HS-5 (cell line): ENCODE measurements at places on chromosomes 12 and 14.

- no peak for DNase-seq
Measured at GRCh38 chr12:81206429-81206828, 128.6 kb downstream of the ACSS3 start.

- no peak for DNase-seq
Measured at GRCh38 chr12:11693601-11694000, 44.1 kb downstream of the ETV6 start.

- no peak for DNase-seq
Measured at GRCh38 chr14:71155743-71156142, 248.5 kb downstream of the PCNX1 start.

- DNase-seq, result no peak
Measured at GRCh38 chr14:56501909-56502530, 77.6 kb upstream of the TMEM260 start.

DNA sequence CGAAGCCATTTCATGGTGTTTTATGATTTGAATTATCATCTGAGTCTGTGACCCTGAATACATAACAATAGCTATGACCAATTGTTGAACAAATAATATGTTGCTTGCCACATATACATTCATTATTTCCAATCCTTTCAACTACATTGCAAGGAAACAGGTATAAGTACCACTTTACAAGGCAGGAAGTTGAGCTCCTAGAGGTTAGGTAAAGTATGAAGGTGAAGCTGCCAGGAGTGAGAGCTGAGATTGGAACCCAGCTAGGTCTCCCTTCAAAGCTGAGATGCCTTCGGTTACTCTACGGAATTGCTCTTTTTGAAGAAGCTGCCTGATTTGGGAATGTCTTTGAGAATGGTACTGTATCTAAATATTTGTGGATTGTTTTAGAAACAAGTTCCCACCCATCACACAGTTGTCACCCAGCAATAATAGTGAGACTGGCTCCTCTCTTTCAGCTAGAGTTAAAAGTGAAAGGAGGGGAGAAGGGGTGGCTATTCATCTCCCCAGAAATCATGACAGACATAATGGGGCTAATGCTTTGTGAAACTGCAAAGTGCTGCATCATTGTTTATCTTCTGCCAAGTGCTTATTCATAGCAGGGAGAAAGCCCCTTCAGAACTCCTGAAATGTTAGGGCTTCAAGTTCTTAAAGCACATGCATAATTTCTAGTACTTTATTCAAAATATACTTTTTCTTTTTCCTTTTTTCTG, 75.9 kb upstream of the AMIGO2 start:
- no peak for DNase-seq

DNA sequence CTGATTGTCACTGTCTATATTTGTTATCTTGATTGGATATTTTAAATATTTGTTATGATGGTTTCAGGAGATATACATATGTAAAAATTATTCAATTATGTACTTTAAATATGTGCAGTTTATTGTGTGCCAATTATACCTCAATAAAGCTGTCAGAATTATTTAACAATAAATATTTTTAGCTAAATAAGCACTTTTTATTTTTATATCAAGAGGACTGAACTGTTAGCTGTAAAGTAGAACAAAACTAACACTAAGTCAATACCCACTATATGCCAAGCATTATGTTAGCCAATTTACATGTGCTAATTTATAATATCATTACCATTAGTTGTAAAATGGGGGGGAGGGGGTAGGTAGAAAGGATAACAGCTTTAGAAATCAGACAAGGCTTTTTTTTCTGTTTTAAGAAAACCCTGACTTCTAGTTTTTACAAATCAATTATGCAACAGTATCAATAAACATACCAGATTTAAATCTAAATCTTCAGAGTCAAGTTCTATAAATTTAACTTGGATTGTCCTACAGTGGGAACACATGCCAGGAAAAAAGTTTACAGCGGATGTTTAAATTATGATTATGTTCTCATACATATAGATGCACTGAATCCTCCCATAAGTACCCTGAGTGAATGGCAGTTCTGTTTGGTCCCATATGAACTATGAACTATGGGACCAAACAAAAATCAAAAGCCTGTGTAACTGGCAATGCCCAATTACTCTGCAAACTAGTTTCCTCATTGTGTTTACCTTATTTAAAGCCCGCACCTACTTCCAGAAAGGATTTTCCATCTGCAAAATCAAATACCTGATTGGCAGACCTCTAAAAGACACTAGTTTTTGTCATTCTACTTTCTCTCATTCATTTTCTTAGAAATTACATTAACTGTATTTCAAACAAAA, 2.8 kb downstream of the RALGAPA1 start:
- DNase-seq, result no peak

GRCh38 chr12:11861864-11862600, 208.7 kb upstream of the BCL2L14 start:
- no peak for DNase-seq

- no peak for DNase-seq
Measured at GRCh38 chr12:85949253-85949652, 75.2 kb downstream of the NTS start.

DNA sequence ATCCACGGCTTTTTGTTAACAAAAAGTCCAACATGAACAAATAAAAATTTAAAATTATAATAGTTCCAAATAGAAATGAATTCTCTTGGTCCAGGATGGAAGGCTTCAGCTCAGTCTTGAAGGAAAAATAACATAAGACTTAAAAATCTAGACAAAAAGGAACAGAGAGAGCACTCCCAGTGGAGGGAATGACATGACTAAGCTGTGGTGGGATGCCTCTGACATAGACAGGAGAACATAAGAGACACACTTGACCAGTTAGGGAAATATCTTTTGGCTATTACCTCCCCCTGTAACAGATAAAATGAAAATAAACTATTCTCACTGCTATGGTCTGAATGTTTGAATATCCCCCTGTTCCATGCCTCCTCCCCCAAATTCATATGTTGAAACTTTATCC, 106.8 kb downstream of the BBS10 start:
- DNase-seq, result no peak
